Dorsolateral prefrontal cortex (tissue), 122 donors: ENCODE measurements at places on chromosomes 16 and 17. TPM values are rescaled to one million over a fixed set of nuclear protein-coding genes. Genes with fewer than 3 reads are reported as not detected.

Gene SMTNL2
- total RNA-seq: 0.59 TPM

Gene TMEM238L
- total RNA-seq: not detected

Gene PRSS33
- not detected for total RNA-seq

Gene XAF1
- 21.7 TPM for total RNA-seq

Gene GPRC5B
- total RNA-seq: 835 TPM

Gene KRTAP2-1
- not detected for total RNA-seq

Gene PRCD
- 39.9 TPM for total RNA-seq

Gene FAM83G
- 1.7 TPM for total RNA-seq

Gene SLC38A8
- 5.3 TPM for total RNA-seq

Gene MLST8
- 51.3 TPM for total RNA-seq

Gene RUNDC3A
- 343 TPM for total RNA-seq

- no peak for DNase-seq
Observed at GRCh38 chr16:67423611-67424260, 7.2 kb upstream of the HSD11B2 start.

GRCh38 chr16:85002608-85003007 is 8.7 kb downstream of the ZDHHC7 start:
- DNase-seq: no peak

- DNase-seq: no peak
Observed at GRCh38 chr17:82458885-82459424, 414 bp downstream of the NARF start.

DNA sequence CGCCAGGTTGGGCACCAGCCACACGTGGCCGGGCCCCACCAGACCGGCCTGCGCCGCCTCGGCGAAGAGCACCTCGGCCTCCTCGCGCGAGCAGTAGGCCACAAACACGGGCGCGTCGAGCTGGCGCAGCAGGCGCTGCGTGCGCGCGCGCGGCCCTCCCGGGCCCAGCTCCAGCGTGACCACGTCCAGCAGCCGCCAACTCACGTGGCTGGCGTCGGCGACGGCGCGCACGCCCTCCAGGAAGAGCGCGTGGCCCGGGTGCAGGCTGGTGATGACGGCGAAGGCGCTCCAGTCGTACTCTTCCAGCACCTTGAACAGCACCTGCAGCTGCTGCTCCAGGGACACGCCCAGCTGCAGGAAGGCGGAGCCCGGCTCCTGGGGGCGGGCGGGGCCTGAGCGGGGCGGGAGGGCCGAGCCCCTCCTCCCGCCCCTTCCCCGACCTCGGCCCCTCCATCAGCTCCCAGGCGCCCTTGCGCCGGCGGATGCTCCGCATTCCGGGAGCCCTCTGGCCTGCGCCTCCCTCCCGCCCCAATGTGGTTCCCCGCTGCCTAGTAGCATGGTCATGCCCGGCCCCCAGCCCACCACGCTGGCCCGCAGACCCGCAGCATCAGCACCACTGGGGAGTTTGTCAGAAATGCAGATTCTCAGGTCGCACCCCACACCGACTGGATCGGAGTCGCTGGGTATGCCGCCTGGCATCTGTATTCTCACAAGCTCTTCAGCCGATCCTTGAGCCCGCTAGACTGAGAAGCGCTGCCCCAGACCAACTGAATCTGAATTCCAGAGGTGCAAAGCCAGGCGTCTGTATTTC is 7.2 kb downstream of the GRIN2C start:
- no peak for DNase-seq

GRCh38 chr17:10646392-10646990 is 10.6 kb downstream of the MYH3 start:
- peak; percentile 47 for DNase-seq

DNA sequence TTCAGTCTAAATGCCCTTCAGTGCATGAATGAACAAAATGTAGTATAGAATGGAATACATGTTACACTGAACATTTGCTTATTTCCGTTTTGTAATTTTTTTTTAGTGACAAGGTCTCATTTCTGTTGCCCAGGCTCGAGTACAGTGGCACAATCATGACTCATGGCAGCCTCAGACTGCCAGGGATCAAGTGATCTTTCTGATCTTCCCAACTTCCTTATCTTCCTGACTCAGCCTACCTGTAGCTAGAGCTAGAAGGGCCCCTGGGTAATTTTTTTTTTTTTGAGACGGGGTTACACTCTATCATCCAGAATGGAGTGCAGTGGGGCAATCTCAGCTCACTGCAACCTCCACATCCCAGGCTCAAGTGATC is 7.3 kb upstream of the SLX4 start:
- no peak for DNase-seq

DNA sequence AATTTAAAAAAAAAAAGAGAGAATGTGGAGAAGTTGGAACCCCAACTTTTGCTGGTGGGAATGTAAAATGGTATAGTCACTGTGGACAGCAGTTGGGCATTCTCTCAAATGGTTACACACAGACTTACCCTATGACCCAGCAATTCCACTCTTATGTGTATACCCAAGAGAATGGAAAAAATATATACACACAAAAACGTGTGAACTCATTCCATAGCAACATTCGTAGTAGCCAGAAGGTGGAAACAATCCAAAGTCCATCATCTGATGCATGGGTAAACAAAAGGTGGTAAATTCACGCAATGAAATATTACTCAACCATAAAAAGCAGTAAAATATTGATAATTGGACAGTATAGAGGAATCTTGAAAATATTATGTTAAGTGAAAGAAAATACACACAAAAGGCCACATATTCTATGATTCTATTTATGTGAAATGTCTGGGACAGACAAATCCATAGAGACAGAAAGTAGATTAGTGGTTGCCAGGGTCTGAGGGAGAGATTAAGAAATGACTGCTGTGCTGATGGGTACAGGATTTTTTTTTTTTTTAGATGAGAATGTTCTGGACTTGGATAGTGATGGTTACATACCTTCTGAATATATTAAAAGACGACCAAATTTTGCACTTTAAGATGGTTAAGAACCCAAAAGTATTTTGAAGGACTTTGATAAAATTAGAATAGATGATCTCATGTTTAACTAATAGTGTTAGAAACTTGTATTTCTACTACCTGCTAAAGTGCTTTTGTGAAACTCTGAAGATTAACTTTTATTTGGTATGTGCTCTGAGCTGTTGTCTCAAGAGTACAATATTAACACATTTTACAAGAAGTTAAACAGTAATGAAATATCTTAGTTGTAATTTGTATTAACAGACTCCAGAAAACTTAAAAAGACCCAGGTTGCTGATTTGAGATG is 60.9 kb downstream of the MRTFB start:
- DNase-seq: no peak

DNA sequence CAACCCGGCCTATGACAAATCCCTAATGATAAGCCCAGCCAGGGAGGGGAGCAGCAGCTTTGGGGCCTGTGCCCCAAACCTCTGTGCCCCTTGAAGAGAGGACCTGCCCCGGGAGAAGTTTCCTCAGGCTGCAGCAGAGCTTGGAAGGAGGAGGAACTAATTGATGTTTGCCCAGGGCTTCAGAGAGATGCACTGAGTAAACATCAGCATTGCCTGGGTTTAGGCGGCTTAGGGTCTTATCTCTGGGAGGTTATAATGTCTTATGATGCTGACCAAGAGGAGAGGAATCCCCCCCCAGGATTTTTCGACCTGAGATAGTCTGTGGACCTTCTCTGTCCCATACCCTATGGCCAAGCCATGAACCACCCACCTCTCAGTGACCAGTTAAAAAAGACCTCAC is 148.7 kb upstream of the SDK2 start:
- DNase-seq: no peak

- DNase-seq: no peak
Observed at GRCh38 chr16:64092271-64092670, 1029.6 kb downstream of the CDH11 start.

DNA sequence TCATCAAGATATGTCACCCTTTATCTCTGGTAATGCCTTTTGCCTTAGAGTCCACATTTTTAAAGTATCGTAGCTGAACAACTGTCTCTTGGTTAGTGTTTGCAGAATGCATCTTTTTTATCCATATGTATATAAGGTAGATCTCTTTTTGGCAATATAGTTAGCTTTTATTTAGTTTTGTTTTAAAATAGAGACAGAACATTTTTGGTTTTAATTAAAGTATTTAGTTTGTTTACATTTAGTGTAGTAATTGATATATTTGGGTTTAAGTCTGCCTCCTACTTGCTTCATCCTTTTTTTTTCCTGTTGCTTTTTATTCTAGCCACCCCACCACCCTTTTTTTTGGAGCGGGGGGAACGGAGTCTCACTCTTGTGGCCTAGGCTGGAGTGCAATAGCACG is 184.6 kb upstream of the CHMP6 start:
- DNase-seq: no peak

DNA sequence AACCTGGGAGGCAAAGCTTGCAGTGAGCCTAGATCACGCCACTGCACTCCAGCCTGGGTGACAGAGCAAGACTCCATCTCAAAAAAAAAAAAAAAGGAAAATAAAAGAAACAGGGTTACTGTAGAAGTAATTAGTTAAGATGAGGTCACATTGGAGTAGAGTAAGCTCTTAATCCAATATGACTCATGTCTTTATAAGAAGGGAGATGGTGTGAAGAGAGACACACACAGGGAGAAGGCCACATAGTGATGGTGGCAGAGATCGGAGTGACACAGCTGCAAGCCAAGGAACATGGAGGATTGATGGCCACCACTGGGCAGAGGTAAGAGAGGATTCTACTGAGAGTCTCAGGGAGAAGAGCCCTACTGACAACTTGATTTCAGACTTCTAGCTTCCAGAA is 15.3 kb upstream of the SLFN5 start:
- DNase-seq: no peak

GRCh38 chr17:53150101-53150698 is 672.5 kb upstream of the KIF2B start:
- DNase-seq: no peak

DNA sequence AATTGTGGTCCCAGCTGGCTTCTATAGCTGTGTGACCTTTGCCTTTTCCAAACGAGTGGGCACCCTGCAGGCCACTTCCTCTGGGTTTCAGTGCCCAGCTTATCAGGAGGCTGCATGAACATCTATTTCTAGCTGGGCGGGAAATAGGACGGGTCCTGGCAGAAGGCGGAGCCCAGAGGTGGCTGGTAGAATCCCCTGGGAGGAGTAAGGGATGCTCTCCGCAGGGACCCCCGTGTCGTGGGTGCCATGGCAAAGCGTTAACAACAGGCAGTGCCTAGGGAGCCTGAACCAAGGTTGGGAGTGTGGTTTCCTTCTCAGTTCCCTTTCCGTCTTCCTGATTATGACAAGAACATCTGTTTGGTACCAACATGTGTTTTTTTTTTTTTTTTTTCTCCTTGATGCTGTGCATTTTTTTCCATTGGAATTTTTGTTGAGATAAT is 58.2 kb downstream of the PLCG2 start:
- no peak for DNase-seq

- no peak for DNase-seq
Observed at GRCh38 chr16:29030086-29030840, 45.4 kb downstream of the LAT start.

DNA sequence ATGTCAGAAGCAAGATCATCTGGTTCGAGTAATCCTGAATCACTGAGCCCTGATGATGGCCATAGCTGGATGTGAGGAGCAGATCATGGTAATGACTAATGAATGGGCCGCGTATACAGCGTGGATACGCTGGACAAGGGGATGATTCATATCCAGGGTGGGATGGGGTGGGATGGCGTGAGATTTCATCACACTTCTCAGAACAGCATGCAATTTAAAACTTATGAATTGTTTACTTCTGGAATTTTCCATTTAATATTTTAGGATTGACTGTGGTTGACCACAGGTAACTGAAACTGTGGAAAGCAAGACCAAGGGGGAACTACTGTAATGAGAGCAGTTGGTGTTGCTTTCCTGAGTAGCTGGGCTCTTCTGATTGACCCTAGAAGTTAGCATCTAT is 225.5 kb downstream of the STX8 start:
- DNase-seq: no peak

DNA sequence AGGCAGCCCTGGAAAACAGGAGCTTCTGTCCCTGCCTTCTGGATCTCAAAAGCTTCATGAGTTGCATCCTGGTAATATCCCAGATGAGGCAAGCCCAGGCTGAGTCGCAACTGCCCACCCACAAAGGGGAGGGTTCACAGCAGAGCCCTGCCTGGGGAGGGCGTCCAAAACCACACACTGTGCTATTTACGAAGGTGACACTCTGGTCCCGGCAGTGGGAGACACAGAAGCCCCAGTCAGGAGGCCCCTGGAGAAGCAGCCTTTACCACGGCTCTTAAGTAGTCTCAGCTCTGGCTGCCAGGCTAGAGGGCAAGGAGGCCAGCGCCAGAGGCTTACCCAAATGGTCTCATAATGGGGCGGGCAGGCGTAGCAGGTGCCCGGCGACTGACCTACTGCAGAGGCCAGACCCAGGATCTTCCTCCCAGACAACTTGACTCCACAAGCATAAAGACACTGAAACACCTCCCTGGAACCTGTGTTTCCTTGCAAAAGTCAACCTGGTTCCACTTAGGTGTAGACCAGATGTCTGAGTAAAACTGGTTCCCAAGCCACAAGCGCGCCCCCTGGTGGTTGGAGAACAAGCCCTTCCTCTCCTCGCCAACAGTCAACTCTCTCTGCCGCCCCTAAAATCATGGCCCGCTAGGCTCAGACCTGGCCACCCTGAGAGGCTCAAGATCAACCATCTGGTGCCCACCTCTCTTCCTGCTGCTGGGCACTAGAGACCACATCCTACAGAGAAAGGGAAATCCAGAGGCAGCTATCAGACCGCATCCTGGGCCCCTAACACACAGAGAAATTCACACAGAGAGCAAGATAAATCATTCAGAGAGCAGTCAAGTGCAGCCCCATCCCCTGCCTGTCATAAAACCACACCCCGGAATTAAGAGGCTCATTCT is 5.2 kb downstream of the AXIN2 start:
- DNase-seq: peak; percentile 79

DNA sequence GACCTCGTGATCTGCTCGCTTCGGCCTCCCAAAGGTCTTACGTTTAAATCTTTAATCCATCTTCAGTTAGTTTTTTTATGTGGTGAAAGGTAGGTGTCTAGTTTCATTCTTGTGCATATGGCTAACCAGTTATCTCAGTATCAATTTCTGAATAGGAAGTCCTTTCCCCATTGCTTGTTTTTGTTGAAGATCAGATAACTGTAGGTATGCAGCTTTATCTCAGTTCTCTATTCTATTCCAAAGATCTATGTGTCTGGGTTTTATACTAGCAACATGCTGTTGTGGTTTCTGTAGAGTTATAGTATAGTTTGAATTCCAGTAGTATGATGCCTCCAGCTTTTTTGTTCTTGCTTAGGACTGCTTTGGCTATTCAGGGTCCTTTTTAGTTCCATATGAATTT is 65.2 kb downstream of the TNFRSF13B start:
- no peak for DNase-seq

DNA sequence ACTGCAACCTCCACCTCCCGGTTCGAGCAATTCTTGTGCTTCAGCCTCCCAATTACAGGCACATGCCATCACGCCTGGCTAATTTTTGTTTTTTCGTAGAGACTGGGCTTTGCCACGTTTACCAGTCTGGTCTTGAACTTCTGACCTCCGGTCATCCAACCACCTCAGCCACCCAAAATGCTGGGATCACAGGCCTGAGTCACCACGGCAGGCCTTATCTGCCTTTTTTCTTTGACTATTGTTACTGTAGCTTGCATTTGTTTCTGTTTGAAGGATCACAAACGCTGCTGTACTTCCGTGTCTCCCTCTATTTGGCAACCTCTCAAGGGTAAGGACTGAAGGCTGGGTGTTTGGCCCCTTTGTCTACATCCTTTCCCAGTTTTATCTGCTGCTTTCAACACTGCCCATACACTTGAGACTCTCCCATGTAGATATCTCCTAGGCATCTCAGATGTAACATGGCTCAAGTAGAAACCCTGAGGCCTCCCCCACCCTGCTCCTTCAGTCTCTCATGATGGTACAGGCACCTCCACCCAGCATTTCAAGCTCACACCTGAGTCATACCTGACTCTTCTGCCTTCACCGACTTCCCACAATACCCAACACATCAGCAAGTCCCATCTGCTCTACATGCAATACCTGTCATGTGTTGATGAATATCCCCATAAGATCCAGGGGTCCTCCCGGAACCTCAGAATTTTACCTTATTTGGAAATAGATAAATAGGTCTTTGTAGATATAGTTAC is 219.0 kb downstream of the CPPED1 start:
- DNase-seq: no peak
